ENCODE measurements at places on chromosomes 6 and 20. TPM values are rescaled to one million over a fixed set of nuclear protein-coding genes. Genes with fewer than 3 reads are reported as not detected.

DNA sequence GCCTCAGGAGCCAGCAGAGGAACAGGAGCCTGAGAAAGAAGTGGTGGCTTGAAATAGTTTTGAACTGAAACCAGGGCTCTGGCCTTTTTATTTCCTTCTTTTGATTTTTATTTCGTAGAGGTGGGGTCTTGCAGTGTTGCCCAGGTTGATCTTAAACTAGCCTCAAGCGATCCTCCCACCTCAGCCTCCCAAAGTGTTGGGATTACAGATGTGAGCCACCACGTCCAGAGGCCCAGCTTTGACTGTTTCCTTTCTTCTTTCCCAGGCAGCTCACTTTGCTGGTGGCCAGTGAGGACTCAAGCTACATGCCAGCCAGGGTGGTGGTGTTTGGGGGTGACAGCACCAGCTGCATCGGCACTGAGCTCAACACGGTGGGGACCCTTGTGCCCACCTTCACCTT, 20.5 kb downstream of the CUL9 start:
- no peak overlapping the region for H3K27ac ChIP-seq
- no peak for DNase-seq
- no peak overlapping the region for H3K4me3 ChIP-seq
- no peaks in the 10 kb centered on the region for H3K36me3 ChIP-seq

DNA sequence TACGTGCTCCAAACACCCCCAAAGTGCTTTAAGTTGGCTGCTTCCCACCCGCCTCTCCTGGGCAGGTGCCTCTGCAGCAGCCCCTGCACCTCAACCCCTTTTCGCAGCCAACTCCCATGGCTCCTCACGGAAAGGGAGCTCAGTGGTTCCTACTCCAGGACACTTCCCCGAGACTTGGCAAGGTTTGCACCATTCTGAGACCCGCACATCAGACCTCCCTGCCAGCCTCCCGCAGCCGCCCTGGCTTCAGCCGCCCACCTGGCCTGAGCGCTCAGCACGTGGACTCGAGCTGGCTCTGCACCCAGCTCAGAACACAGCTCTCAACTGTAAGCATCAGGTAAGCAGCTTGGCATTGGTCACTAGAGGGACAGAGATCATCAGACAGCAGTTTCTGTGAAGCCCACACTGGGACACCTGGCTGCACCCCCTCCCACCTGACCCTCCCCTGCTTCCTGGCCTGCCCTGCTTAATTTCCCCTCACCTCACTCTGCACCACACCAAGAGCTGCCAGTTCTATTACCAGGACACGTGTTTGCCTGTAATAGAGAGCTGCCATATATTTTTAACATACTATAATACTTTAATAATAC, 28.5 kb downstream of the GMDS start:
- no peak overlapping the region for H3K4me3 ChIP-seq
- no peak overlapping the region for H3K27ac ChIP-seq
- DNase-seq: no peak
- H3K27me3 ChIP-seq: no peaks in the 10 kb centered on the region
- peaks cover 5% of the 10 kb centered on the region for H3K4me1 ChIP-seq

DNA sequence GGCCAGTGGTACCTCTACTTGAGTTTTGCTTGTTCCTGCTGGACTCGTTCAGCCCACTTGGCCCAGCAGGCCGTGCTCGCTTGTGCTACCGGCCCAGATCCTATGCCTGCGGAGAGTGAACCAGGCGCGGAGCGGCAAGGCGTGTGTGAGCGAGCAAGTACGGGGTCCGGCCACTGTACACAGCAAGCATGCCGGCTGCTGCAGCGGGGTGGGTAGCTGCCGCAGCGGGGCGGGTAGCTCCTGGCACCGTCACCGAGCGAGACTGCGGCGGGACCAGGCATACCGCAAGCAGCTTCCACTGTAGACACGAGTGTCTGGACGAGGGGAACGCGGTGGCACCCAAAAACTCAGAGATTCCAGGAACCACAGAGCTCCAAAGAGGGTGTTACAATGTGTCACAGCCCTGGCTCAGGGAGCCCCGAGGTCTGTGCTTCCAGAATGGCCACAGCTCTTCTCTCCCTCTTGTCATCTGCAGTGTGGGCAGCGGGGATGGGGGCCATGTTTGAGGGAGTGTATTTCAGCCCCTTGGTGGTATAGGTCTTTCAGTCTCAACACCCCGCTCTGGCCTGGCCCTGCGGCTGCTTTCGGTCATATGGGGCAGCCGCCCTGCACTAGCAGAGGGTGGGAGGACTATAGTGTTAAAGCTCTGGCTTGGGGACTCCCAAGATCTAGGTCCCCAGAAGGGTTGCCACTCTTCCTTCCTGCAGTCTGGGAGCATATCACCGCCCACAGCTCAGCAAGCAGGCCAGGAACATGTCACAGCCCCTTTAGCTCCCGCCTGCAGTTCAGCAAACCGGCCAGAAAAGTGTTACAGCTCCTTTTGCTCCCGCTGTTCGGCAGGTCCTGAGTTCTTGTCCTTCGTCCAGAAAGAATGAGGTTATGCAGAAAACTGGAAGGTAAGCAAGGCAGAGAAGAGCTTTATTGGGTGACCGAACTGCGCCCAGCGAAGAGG, 6.1 kb upstream of the RWDD1 start:
- H3K4me1 ChIP-seq: peaks cover 5% of the 10 kb centered on the region
- H3K4me3 ChIP-seq: no peak overlapping the region
- H3K27me3 ChIP-seq: peaks cover 7% of the 10 kb centered on the region
- no peak overlapping the region for H3K27ac ChIP-seq

DNA sequence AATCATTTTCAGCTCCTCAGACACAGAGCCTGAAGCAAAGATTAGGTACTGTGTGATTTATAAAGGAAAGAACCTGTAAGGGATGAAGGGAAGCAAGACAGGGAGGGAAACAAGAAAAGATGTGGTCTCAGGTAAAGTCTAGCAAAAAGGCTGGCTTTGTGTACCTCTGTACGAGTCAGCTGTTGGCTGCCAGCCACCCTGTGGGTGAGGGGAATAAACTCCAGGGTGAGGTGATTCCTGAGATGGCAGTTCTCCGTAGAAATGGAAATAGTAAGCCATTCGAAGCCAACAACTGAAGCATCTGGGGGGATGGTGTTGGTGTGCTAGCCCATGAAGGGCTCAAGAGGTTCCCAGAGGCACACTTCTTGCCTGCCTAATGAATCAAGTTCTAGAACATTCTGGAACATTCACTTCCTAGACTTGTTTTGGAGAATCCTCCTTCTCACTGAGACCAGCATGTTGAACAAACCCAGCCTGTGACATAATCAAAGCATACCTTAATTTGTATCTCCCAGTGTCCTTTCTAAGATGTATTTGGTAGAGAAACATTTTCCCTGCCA, 10.6 kb upstream of the TTPAL start:
- H3K27ac ChIP-seq: no peak overlapping the region
- H3K4me3 ChIP-seq: no peak overlapping the region
- no peak for DNase-seq
- H3K27me3 ChIP-seq: peaks cover 6% of the 10 kb centered on the region

DNA sequence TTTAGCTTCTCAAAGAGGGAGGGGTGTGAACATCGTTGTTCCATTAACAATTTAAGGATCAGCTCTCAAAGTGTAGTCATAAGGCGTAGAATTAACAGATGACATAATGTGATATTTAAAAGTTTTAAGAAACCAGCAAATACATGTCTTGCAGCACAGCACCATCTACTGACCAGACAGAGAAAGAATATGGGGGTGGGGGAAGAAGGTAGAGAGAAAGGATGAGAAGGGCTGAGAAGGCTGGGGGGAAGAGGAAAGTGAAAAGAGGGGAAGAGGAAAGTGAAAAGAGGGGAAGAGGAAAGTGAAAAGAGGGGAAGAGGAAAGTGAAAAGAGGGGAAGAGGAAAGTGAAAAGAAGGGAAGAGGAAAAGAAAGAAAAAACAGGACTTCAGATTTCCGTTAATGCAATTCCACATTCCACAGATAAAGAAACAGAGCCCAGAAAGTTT, 80.9 kb downstream of the HAO1 start:
- H3K4me1 ChIP-seq: no peaks in the 10 kb centered on the region
- no peak for DNase-seq
- H3K4me3 ChIP-seq: no peak overlapping the region
- H3K27ac ChIP-seq: no peak overlapping the region
- H3K36me3 ChIP-seq: no peaks in the 10 kb centered on the region

Gene GFOD1
- 8.7 TPM for total RNA-seq

Gene SAPCD1
- total RNA-seq: 7.0 TPM

Gene FRS3
- 3.7 TPM for total RNA-seq
